ENCODE measurements at places on chromosomes 16 and 17. TPM values are rescaled to one million over a fixed set of nuclear protein-coding genes. Genes with fewer than 3 reads are reported as not detected.

GRCh38 chr16:65106757-65107156 lies 15.1 kb downstream of the CDH11 start:
- DNase-seq, result no peak

DNA sequence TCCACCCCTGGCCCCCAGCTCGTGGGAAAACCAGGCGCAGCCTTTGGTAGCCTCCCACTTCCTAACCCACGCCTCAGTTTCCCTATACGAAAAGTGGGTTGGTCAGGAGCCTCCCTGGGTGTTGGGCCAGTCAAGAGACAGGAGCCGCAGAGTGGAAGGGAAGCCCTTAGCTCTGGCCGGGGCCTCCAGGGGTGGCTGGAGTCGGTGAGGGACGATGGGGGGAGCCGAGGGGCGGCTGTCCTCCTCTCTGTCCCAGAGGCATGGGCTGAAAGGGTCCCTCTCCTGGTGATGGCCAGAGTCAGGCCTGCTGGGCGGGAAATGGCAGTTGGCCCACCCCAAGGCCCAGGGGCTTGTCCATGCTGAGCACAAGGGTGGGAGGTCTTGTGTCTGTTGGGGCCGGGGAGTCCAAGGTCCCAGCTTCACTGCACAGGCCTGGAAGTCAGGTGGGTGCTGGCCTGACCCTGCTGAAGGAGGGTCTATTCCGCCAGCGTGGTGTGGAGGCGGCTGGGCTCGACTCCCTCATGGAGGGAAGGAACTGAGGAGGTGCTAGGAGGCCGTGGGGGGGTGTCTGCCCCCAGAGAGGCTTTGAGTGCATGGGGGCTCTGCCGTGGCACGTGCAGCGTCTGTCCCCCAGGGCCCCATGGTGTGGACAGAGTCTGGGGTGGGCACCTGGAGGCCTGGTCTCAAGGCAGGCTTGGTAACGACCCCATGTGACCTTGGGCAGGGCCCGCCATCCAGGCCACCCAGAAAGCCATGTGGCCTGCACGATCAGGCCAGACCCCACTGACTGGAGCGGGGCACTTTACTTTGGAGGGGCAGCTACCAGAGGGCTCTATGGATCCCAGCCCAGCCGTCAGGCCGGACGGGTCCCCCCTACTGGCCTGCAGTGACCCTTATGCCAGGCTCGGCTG lies 1.1 kb downstream of the SLC16A3 start:
- DNase-seq, result no peak

DNA sequence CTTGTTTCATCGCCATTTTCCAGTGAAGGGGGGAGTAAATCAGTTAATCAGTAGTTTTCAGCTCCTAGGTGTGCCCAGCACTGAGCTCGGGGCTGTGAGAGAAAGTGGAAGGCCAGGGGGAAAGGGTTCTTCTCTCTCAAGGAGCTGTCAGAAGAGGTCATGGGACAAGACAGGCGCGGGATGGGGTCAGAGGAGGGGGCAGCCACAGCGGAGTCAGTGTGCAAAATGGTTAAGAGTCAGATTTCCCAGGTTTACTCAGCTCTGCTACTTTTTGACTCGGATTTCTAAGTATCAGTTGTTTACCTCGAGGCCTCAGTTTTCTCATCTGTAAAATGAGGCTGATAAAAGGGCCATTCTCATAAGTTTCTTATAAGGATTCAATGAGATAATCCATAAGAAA lies 4.3 kb upstream of the XYLT1 start:
- peak; percentile 56 for DNase-seq

DNA sequence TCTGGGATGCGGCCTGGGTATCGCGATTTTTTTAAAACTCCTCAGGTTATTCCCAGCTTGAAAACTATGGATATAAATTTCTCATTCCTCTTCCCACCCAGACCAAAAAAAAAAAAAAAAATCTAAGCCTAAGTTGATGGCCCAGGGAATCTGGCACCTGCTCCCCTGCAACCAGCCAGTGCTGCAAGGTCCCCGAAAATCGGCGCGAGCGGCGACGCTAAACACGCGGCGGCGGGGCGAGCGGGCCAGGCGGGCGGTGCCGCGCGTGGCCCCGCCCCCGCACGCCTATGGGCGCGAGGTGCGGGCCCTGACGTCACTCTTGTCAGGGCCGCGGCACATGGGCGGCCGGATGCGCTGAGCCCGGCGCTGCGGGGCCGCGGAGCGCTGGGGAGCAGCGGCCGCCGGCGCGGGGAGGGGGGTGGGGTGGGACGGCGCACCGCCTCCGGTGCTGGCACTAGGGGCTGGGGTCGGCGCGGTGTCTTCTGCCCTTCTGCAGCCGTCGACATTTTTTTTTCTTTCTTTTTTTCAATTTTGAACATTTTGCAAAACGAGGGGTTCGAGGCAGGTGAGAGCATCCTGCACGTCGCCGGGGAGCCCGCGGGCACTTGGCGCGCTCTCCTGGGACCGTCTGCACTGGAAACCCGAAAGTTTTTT lies at the start of gene HLF:
Gene HLF (plus strand): TSS at position 316 of the 654 bp plus-strand sequence. CDS start 525 bp downstream, outside the sequence.
- peak; percentile 80 for DNase-seq

GRCh38 chr16:52191531-52192134 lies 355.3 kb downstream of the TOX3 start:
- peak; percentile 53 for DNase-seq

DNA sequence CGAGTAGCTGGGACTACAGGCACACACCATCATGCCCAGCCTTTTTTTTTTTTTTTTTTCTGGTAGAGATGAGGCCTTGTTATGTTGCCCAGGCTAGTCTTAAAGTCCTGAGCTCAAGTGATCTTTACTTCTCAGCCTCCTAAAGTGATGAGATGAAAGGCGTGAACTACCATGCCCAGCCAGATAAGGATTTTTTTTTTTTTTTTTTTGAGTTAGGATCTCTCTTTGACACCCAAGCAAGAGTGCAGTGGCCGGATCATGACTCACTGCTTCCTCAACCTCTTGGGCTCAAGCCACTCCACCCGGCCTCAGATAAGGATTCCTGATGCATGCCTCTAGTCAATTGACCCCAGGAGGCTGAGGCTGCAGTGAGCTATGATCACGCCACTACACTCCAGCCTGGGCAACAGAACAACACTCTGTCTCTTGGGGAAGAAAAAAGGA lies 11.2 kb upstream of the PLEKHG4 start:
- DNase-seq, result no peak

DNA sequence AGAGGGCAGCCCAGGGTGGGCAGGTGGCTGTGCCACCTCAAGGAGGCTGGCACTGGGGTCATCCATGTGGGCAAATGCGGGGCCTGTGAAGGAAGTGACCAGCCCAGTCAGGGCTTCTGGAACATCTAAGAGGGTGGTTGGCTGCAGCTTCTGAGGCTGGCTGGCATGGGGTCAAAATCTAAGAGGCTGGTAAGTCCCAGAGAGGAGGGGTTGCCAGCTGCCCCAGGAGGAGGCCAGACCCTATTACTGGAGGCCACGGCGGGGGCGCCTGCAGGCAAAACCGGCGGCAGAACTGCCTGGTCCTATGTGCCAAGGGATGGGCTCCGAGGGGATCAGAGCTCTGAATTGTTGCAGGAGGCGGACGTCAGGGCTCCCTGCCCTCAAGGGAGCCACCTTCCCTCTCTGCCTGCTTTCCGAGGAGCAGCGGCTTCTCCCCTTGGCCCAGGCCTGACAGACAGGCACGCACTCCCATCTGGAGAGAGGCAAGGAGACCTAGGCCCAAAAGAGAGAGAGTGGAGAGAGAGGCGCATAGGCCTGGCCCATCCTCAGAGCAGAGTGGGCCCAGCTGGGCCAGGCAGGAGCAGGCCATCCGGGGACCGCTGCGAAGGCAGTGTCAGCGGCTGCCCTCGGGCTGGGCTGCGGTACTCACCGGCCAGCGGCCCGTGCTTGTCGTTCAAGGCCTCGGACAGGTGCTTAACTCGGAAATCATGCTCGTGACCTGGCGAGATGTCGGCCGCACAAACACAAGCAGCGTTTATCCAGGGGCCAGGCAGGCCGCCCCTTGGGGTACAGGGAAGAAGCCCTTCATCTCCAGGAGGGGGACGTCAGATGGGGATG lies 10.9 kb downstream of the ZACN start:
- DNase-seq, result no peak

GRCh38 chr16:46986896-46987295 lies 13.4 kb upstream of the DNAJA2 start:
- no peak for DNase-seq

DNA sequence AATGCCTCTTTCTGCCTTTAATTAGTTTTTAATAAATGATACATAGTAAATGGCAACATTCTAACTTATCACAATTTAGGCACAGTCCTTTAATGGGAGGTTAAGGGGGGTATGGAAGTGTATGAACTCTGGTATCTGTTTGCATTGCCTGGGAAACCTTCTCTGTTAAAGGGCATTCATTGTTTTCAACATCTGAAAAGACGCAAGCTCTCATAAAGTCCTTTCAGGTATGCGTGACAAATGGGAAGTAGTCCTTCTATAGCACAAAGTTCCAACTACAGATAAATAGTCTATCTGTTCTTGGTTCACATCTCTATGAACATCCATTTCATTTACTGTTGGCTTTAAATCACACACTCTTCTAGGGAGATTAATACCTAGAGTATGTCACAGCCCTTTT lies 298.0 kb upstream of the PMFBP1 start:
- DNase-seq, result no peak

DNA sequence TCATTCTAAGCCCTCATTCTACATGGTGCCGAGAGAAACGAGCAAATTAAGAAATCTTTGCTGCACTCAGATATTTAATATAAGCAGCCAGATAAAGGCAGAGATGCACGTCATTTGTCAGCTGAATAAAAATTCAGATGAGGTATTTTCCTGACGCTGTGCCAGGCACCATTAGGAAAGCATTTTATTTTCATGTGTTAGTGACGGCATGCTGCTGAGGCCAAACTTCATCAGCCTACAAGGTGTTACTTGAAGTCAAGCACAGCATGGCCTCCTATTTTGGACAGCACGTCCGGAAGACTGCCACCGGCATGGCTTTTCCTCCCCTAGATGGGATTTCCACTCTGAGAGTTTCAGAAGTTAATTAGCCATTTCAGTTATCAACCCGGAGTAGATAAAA lies 70.3 kb downstream of the IRX3 start:
- no peak for DNase-seq

GRCh38 chr17:18059283-18059682 lies 20.1 kb downstream of the GID4 start:
- DNase-seq, result no peak

DNA sequence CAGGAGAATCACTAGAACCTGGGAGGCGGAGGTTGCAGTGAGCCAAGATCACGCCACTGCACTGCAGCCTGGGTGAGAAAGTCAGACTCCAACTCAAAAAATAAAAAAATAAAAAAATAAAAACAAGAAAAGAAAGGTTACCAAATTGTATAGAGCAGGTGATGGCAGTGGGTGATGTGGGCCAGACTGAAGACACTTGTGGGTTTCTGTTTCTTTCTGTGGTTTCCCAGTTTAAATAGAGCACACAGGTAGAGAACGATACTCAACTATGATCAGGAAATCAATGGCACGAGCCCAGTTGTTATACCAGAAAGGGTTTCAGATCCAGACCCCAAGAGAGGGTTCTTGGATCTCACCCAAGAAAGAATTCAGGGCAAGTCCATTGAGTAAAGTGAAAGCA lies 32.6 kb downstream of the NUBP1 start:
- DNase-seq, result peak; percentile 24

- no peak for DNase-seq
Measured at GRCh38 chr17:335691-336090, 16.9 kb downstream of the RPH3AL start.

DNA sequence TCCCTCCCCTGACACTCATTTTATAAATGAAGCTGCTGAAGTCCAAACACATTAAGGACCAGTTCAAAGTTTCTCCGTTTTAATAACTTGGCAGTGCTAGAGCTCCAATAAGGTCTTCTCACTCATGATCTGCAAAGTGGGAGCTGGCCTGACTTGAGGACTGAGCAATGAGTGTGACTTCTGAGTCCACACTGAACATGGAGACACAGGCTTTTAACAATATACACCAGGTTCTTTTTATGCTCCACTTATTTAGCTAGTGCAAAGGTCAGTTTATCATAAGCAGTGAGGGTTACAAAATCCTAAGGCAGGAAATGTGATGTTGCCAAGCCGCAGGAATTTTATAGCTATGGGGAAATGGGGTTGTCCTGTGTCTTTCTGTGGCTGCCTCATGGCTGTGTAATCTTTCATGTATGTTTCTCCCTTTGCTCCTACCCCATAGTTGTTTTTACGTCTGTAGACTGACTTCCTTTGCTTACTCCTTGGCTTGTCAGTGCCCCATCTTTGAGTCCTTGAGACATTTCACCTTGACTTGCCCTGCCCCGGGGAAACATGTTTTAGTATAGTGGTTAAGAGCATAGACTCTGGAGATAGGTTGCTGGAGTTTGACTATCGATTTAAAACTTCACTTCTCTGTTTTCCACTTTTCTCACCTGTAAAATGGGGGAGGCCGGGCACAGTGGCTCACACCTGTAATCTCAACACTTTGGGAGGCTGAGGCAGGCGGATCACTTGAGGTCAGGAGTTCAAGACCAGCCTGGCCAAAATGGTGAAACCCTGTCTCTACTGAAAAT lies 12.2 kb upstream of the MMD start:
- DNase-seq, result no peak

DNA sequence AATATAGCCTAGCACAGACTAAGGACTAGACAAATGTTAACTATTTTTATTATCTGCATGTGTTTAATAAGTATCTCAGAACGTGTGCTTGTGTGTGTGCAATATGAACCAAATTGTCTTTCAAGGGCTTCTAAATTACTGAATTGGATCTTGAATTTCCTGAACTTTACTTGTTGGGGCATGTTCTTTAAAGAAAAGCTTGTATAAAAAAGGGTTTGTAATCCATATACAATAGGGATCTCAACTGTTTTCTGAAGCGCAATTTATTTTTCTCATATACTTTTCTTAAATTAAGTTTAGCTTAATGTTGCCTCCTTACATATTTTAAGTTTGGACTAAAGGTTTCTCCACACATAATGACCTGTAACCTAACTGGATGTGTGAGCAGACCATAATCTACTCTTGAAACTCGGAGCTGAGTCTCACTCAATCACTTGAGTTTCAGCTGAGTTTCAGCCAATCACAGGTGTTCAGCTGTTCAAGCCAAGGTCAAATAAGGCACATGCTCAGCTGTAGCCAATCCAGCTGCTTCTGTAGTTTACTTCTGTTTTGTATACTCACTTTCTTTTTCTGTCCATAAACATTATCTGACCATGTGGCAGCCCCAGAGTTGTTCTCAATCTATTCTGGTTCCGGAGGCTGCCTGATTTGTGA lies 72.3 kb downstream of the CDK5R1 start:
- no peak for DNase-seq

GRCh38 chr17:73641826-73642600 lies 2.2 kb downstream of the SDK2 start:
- no peak for DNase-seq

- DNase-seq, result no peak
Measured at GRCh38 chr16:66534376-66534799, 15.5 kb downstream of the TK2 start.

- DNase-seq, result no peak
Measured at GRCh38 chr16:51390877-51391276, 239.8 kb upstream of the SALL1 start.

- no peak for DNase-seq
Measured at GRCh38 chr16:1890024-1890707, 18.2 kb upstream of the MEIOB start.

TP53TG3E gene
- not detected for total RNA-seq

OTOP3 gene
- not detected for total RNA-seq

TEKT5 gene
- not detected for total RNA-seq

SDR42E1 gene
- 13.0 TPM for total RNA-seq

WFIKKN1 gene
- 0.72 TPM for total RNA-seq

Data from activated T-cell treated with anti-CD3 and anti-CD28 coated beads, Interleukin-2, amount 50 U/mL, for 72 hours (primary cell).